ENCODE measurements at places on chromosomes 2 and 18.

GRCh38 chr2:23480957-23481797, 96.2 kb downstream of the KLHL29 start:
- no peak for DNase-seq

GRCh38 chr2:165280356-165280755, 41.1 kb downstream of the SCN2A start:
- no peak for DNase-seq

DNA sequence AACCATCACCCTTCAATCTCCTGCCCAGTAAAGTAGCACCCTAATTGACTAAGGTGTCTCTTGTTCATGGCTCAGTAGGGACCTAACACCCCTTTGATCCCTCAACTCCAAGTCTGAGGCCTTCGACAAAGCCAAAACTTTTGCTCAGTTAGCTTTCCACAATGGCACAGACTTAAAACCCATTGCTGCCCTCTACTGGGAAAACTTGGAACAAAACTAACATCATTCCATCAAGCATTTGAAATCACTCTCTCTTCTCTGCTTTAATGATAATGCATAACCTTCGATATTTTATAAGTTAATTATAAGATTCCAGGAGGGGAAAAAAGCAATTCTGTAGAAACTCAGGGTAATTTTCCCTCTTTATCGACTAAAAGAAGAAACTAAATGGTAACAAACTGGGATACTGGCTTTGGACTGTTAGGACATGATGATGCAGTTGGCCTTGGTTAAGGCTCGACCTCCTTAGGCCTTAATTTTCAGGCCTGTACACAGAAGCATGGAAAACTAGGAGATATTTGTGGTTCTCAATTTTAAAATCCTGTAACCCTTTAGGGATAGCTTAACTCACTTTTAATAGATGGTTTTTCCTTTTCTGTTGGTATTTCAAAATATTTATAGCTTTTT, 127.8 kb downstream of the STK39 start:
- peak; percentile 73 for DNase-seq

GRCh38 chr2:189232759-189233406, 53.3 kb upstream of the COL5A2 start:
- no peak for DNase-seq

DNA sequence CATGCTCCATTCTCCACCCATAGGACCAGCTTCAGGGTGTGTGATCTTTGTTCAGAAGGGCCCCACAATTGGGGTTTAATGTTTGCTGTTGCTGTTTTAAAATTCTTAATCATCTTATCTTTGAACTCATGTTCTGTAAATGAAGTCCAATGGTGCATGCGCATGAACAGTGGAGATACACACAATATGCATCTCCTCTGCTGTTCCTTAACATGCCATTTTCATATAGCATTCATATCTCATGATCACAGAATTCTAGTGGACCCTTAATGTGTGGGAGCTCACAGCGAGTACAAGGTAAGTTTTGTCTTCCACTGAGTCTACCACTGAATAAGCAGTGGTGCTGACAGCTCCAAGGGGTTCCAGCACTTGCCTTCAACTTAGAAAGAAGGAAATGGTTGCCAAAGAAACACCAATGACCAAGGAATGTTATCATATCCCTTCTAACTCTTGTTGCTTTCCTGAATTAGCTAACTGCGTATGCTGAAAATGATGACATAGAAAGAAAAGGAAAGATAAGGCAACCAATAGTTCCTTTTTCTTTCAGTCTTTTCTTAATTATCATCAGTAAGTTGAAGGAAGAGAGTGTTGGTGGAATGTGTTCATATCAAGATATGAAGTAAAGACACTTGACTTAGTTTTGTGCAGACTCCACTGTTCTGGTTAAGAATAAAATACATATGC, 258.9 kb upstream of the FBXO11 start:
- DNase-seq = no peak

GRCh38 chr2:148479398-148479797, 165.2 kb upstream of the EPC2 start:
- no peak for DNase-seq

DNA sequence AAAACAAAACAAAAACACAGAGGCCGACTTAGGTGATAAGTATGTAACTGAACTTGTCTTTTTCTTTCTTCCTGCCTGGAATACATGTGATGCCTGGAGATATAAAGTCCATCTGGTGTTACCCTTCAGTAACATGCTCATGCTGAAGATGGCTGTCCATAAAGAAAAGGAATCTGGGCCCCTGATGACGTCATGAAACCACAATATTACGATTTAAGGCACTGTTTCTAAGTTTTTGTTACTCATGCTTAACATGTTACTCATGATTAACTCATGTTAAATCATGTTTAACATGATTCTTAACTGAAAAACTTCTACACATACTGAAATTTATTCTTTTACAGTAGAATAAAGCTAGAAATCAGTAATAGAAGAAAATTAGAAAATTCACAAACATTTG, 49.0 kb downstream of the STRADB start:
- peak; percentile 17 for DNase-seq

DNA sequence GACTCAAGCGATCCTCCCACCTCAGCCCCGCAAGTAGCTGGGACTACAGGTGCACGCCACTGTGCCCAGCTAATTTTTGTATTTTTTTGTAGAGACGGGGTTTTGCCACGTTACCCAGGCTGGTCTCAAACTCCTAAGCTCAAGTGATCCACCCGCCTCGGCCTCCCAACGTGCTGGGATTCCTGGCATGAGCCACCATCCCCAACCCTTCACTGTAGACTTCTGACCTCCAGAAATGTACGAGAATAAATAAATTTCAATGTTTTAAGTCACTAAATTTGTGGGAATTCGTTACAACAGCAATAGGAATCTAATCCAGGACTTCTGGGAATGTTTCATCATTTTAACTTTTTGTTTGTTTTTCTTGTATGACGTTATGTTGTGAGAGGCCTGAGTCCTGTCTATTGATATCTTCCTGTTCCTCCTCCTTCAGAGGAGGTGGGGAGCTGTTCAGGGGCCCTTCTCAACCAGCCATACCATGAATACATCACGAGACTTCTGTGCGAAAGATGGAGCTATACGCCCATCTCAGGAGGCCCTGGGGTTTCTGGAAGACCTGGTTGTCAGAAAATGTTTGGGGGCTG, 40.0 kb downstream of the TEX44 start:
- no peak for DNase-seq

GRCh38 chr2:18464913-18465312, 95.5 kb downstream of the RDH14 start:
- DNase-seq = no peak

DNA sequence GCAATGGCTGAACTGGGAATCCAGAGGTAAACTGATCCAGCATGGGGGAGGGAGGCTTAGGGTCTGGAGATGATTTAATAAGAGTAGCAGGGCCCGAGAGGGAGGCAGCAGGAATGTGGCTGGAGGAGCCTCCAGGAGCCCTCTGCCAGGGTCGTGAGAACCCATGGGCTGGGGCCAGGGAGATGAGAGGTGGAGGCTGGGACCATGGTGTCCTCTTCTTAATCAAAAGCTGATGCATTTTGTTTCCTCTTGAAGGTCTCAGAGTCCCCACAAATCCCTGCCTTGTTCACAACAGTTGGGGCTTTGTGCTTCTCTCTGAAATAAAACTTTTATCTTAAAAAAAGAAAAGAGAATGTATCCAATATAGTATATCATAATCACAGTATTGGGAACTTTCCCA, 123.7 kb upstream of the ZNF516 start:
- no peak for DNase-seq

DNA sequence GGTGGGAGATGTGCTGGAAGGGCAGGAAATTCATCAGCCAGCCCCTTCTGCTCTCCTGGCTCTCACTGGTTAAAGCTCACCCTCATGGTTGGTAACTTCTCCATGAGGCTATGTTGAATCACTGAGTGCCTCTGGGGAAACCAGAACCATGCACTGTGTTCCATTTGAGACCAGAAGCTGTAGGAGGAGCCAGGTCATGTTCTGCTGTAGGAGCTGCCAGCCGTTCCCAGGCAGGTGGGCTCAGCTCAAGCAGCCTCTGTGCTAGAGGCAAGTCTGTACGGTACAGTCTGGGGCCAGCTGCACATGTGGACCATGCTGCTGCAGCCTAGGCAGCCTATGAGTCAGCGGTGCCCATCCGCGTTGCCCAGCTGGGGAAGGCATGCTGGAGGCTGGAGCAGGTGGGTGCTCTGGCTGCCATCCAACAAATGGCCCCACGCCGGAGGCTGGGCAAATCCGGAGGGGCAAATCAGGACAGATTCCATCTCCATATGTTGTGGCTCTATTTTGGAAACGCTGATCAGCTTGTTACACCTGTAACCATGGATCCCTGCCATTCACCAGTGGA, 22.0 kb upstream of the KCNF1 start:
- DNase-seq = no peak

- DNase-seq = no peak
Measured at GRCh38 chr2:132738223-132738622, 68.2 kb upstream of the LYPD1 start.

DNA sequence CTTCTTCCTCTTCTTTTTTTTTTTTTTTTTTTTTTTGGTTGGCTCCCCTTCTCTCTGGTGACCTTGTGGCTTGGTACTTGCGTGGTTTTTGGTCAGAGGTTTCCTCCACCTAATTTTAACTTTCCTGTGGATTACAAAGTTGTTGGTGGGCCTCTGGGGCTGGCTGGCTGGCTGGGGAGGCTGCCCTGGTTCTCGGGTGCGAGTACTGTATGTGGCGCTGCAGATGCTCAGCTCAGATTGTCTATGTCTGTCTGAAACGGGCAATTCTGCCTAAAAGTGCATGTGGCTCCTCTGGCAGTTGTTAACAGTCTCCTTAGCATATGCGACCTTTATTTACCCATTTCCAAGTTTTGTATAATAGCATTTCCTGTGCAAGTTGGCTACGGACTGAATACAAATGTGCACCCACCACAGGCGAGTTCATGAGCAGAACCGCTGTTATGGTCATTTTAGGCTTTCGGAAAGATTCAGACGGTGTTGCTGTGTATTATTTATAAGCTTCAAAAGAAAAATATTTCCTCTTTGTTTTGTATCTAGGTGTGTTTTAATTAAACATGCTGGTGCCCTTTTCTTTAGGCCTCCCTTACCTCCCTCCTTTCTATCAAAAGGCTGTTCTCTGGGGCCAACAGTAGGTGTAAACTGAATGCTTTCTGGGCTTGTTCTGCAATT, 4.4 kb downstream of the TBR1 start:
- DNase-seq = no peak

GRCh38 chr2:40200366-40200915, 251.4 kb downstream of the SLC8A1 start:
- DNase-seq = no peak

DNA sequence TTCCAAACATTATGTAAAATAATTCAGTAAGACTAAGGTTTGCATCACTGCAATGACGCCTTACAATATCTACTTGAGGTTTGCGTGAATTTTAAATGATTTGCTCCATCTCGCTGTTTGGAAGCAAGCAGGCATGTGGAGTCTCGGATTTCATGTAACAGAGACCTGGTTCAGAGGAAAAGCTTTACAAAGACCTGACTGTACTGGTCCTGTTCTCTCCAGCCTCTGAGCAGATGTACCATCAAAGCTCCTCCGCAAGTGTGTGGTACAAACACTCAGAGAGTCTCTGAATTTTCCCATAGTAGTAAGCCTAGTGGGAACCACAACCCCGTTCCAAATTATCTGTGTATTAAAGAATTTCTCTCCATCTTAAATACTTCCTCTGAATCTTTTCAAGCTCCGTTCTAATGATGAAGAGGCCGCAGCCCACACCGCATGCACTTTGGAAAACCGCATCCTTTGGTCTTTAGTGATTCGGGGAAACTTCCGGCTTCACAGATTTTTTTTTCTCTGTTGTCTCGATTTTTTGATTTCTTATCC, 728.1 kb upstream of the SOX11 start:
- no peak for DNase-seq

GRCh38 chr2:33238111-33238510, 238.3 kb upstream of the RASGRP3 start:
- DNase-seq = no peak

GRCh38 chr18:79385708-79386341, 9.9 kb upstream of the NFATC1 start:
- no peak for DNase-seq

GRCh38 chr2:187233811-187234210, 214.2 kb downstream of the CALCRL start:
- no peak for DNase-seq

GRCh38 chr2:16240402-16240801, 300.1 kb downstream of the MYCN start:
- DNase-seq = no peak

DNA sequence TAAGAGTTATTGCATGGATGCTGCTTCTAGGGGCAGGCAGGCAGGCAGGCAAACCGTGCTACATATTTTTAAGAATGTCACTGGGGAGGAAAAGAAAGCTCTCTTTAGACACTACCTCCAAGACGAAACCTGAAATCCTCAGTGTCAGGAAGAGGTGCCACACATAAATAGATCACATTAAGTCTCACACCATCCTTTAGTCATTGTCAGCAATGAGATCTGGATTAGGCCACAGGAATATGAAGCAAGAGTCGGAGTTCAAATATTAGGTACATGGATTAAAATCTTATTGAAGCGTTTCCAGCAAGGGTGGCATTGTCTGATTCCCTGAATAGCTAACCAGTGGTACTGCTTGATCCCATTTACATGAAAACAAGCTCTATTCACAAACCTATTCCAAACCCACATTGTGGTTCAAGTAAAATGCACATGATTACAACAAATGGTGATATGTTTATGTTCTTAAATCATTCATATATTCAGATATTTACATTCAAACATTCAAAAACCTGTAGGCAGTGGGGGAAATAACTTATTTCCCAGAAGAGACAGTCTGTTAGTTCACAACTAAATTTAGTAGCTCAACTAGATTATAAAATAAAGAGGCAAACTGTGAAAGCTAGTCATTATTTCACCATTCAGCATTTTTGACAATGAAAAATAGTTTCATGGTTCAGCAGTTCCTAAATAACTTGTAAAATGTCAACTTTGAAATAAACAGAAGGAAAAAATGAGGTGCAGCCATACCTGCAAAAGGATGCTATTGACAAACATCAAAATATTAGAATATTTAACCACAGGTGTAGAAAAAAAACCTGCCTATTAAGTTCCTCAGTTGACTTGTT, 195.4 kb upstream of the SIX3 start:
- DNase-seq = no peak

DNA sequence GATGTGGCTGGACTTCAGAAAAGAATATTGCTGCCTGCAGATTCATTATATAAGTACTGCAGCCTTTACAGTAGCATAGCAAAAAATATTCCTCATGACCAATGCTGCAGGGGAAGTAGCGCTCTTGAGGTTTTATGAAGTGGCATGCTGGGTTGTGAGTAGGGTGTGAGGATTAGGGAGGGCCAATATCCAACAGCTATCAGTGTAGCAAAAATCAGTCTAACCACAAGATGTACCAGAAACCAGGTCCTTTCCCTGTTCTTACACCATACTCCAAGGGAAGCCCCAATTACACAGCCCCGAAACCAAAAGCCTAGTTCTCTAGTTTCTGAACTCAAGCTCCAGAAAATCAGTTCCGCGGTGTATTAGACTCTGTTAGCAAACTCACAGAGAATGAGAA, 1082.2 kb upstream of the DDX18 start:
- DNase-seq = no peak

GRCh38 chr2:138787053-138787666, 7.0 kb upstream of the NXPH2 start:
- DNase-seq = peak; percentile 34
